ENCODE measurements at places on chromosomes 12 and 14.
A peak's percentile ranks its signal among the peaks of the same experiment; 100 is the strongest.

DNA sequence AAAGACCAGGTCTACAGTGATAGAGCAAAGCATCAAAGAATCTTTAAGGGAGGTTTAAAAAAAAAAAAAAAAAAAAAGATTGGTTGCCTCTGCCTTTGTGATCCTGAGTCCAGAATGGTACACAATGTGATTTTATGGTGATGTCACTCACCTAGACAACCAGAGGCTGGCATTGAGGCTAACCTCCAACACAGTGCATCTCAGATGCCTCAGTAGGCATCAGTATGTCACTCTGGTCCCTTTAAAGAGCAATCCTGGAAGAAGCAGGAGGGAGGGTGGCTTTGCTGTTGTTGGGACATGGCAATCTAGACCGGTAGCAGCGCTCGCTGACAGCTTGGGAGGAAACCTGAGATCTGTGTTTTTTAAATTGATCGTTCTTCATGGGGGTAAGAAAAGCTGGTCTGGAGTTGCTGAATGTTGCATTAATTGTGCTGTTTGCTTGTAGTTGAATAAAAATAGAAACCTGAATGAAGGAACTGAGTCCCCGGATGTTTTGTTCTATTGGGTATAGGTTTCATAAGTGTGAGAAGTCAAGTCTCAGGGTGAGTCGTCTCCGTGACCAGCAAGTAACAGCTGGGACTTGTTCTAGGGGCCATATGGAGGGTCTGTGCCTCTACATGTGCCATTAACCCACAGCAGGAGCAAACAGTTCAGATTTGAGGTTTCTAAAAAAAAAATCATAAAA is 9.3 kb downstream of the PEBP1 start:
- no peak for DNase-seq

- no peak for DNase-seq
Observed at GRCh38 chr14:100473249-100473648, 114.0 kb downstream of the BEGAIN start.

- DNase-seq, result no peak
Observed at GRCh38 chr12:944211-944610, 5.3 kb downstream of the RAD52 start.

- no peak for DNase-seq
Observed at GRCh38 chr14:23360496-23360895, 4.5 kb downstream of the EFS start.

- peak; percentile 77 for DNase-seq
Observed at GRCh38 chr12:93146263-93146939, 217.3 kb upstream of the EEA1 start.

GRCh38 chr12:66050610-66051009 is 79.9 kb downstream of the LLPH start:
- DNase-seq, result no peak

DNA sequence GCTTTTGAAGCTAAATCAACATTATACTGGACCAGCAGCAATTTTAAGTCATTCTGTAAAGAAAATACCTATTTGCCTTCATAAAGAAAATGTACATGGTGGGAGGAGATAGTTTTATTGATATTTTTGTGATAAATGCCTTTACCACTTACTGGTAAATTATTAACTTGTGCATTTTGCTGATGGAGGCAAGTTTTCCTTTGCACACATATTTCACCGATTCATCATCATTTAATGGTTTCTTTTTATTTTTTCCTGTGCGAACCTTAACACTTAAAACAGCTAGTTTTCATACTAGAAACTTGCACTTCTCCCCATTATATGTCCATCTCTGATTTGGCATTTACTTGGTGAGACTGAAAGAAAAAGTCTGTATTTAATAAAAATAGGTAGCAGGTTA is 239.3 kb downstream of the TRHDE start:
- DNase-seq, result no peak

- no peak for DNase-seq
Observed at GRCh38 chr12:66947119-66947518, 268.2 kb upstream of the GRIP1 start.

GRCh38 chr14:69683971-69684370 is 72.6 kb downstream of the SUSD6 start:
- DNase-seq, result no peak

- no peak for DNase-seq
Observed at GRCh38 chr14:80152763-80153162, 58.5 kb downstream of the DIO2 start.

DNA sequence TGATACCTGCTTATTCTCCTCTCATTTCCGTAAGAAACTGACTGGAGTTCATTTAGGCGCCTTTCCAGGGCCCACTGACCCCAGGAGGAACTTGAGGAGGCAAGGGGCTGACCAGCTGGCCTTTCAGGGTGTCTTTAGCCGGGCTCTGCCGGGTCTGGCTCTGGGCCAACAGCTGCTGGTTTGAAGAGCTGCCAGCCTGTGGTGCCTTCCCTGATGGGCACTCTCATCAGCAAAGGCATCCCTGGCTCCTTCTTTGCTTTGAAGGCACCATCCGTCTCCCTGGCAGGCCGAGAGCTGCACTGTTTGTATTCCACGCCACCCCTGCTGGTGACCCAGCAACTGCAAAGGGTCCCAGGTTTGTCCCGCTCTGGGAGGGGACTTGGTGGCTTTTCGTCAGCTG is 42.0 kb downstream of the IQSEC3 start:
- DNase-seq, result no peak

DNA sequence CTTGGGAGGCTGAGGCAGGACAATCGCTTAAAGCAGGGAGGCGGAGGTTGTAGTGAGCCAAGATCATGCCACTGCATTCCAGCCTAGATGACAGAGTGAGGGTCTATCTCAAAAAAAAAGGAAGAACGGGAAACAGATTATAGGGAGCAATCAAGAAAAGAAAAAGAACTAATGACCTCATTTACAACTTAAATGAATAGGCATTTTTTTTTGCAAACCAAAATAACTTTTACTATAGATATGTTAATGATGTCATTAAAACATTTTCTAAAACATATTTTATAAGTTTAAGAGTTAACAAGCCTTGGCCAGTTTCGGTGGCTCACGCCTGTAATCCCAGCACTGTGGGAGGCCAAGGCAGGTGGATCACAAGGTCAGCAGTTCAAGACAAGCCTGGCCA is 6.8 kb upstream of the RESF1 start:
- DNase-seq, result no peak

DNA sequence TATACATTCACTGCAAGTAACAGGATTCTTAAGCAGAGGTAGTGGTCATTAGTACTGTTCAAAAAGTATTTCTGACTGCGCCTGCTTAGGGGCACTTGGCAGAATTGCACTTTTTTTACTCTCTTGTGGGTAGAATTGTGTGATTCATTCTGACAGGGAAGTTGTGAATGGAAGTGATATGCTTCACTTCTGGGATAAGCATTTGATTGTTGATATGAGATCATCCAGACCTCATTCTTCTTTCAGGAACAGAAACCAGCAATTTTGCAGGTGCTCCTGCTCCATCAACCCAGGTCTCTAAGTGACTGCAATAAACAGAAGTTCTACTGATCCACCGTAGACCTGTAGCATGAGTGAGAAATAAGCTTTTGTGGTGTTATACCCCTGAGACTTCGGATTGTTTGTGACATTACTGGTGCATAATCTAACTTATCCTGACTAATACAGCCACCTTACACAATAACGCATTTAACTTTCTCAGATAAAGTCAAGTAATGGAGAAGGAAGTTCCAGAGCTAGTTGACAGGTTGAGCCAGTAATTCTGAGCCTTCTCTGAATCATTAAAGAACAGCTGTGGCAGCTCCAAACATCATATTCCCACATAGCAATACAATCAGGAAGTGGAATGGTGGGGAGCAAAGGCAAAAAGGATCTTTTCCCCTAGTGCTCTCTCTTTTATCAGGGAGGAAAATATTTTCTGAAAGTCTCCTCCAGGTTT is 387.9 kb downstream of the SYT1 start:
- peak; percentile 23 for DNase-seq

- DNase-seq, result no peak
Observed at GRCh38 chr14:53814392-53814791, 142.2 kb downstream of the BMP4 start.

GRCh38 chr12:54201001-54201794 is 12.4 kb upstream of the SMUG1 start:
- peak; percentile 81 for DNase-seq

DNA sequence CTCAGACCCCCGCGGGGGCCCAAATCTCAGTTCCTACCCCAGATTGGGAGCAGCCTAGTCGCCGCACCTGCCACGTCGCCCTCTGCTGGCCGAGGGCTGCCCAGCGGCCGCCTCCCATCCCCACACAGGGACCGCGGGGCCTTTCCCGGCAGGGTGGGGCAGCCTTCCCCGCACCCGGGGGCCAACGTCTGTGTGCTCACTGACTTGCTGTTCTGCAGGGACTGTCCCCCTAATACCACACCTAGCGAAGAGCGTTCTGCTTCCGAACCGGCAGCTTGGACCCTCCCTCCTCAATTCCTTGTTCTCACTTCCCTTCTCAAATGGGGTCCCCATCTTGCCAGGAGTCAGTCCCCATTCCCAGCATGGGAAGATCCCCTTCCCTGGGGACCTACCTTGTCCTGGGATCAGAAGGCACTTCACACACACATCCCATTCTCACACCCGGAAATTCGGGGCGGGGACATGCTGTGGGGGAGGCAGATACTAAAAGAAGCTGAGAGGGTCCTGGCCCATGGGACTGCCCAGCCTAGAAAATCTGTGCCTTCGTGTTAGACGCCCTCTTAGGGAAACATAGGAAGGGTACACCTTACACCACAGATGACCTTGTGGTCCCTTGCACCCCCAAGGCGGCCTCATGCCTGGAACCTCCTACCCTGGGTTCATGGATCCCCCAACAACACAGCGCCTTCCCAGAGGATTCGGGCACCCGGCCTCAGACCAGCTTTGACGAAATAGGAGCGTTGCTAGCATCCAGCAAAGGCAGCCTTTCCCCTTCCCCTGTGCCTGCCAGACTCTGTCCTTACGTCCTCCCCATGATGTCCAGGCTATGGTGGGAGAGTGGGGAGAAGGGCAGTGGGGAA is 16.4 kb downstream of the ACVRL1 start:
- peak; percentile 48 for DNase-seq

- no peak for DNase-seq
Observed at GRCh38 chr12:14974633-14975032, 1.8 kb downstream of the PDE6H start.

DNA sequence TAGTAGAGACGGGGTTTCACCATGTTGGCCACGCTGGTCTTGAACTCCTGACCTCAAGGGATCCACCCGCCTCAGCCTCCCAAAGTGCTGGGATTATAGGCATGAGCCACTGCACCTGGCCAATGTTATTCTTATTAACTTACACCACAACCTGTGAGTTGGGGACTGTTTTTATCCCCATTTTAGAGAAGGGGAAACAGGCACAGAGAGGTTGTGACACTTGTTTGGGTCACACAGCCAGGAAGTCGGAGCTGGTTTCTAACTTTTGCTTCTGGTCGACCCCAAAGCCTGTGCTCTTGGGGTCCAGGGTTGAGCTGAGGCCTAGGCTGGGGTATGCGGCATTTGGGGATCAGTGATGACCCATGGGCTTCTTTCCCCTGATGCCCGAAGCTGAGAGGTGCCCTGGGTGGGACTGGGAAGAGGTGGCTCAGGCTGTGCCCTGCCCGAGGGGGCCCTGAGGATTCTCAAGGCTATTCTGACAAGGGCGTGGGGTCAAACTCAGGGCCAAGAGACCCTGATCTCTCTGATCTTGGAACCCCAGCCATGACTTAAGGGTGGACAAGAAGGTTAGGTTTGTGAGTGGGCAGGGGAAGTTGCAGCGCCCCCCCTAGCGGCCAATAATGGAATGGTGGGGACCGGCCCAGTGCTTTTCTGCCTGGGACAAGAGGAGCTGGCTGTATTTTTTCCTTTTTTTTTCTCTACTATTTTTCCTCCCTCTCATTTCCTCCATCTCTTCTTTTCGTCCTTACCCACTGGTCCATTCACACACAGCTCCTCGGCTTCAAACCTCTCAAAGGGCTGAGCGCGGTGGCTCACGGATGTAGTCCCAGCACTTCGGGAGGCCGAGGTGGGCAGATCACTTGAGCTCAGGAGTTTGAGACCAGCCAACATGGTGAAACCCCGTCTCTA is 3.0 kb downstream of the SDSL start:
- peak; percentile 71 for DNase-seq

- no peak for DNase-seq
Observed at GRCh38 chr14:34113991-34114390, 163.1 kb upstream of the EGLN3 start.

GRCh38 chr12:51593539-51593938 is 2.5 kb downstream of the SCN8A start:
- peak; percentile 75 for DNase-seq

- DNase-seq, result no peak
Observed at GRCh38 chr14:104583424-104584306, 4.1 kb downstream of the C14orf180 start.

- DNase-seq, result no peak
Observed at GRCh38 chr12:6688543-6688998, 604 bp downstream of the ZNF384 start.
